ENCODE measurements at places on chromosomes 12 and 14.
A peak's percentile ranks its signal among the peaks of the same experiment; 100 is the strongest.

GRCh38 chr14:26522967-26523366 lies 74.9 kb downstream of the NOVA1 start:
- no peak for DNase-seq

DNA sequence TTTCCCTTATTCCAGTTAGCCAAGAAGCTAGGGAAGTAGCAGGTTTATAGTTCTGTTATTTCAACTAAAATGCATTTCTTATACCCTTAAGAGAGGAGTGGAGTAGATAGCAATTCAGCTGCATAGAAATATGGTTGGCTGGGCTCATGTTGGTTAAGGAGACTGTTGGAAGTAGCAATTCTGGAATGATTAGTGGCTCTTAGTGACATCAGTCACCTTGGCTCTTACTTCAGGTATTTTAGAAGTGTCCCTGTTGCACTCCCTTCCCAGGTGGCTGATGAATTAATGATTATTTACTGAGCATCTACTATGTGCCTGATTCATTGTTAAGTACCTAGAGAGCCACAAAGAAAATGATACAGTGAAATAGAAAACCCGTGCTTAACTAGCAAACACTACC lies 128.1 kb downstream of the MGST1 start:
- DNase-seq: no peak

DNA sequence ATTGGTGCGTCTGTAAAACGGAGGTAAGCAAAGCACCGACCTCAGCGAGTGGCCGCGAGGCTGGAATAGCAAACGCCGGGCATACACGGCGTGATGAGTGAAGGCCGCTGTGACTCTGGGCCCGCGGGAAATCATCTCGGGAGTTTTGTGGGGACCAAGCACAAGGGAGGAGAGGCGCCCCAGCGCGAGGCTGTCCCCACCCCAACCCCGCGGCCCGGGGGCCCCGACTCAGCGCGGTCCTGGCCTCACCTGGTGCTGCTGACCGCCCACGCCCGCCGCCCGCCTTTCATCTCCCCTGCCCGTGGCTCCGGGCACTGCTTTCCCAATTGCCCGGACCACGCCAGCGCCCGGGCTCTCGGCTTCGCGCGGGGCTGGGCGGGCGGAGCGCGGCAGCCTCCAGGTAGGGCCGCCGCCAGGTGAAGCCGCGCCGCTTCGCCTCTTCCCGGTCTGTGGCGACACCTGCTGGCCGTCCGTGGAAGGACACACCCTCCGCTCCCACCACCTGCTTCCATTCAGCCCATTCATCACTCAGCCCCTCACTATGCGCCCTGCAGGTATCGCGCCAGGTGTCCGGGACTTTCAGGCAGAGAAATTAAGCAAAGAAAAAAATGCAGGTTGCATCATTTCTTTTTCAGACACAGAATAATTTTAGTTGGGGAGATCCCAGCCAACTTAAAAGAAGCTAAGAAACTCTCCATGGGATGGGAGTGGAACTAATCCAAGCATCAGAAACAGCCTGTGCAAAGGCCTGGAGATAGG lies 360.4 kb downstream of the MED13L start:
- peak; percentile 64 for DNase-seq

DNA sequence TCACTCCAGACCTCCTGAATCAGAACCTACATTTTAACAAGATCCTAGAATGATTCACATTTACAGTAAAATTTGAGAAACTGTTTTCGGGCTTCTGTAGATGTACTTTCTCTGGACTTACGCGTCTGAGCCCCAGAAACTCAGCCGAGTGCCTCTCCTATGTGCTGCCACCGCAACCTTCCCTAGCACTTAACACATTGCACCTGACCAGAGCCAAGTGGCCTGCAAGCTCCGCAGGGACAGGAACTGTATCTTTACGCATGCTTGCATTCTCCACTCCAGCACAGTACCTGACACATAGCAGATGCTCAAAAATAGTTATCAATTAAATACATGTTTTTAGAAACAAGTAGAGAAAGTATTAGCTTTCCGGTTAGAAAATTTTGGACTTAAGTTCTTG lies 1.2 kb downstream of the SMCO2 start:
- DNase-seq: no peak

Data from GM12892 (cell line).